ENCODE measurements at places on chromosomes 5 and 9.

DNA sequence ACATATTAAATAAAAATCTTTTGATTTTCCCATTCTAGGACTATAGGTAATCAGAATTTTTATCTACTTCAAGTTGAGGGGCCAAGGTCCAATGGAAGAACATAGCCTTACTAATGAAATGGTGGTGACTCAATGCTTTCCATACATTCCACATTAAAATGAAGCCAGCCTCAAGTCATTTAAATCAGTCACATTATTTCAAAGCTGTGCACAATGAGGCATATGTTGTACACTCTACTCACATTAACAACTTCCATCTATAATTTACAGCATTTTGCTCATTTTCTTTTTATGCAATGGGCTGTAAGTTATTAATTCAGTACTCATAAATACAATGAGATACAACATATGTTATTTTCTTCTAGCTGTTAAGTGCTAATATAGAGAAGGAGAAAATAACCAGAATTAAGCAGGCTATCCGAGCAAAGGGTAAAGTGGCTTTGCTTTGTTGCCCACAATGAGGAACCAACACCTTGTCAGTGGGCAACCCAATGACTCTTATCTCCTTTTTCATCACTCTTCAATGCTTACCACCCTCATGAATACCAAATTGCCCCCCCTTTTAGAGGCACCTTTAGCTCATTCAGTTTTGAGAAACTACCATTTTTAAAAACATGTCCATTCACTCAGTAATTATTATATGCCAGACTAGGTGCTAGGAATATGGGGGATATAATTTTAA lies 52.4 kb downstream of the TTLL11 start:
- no peak for DNase-seq

DNA sequence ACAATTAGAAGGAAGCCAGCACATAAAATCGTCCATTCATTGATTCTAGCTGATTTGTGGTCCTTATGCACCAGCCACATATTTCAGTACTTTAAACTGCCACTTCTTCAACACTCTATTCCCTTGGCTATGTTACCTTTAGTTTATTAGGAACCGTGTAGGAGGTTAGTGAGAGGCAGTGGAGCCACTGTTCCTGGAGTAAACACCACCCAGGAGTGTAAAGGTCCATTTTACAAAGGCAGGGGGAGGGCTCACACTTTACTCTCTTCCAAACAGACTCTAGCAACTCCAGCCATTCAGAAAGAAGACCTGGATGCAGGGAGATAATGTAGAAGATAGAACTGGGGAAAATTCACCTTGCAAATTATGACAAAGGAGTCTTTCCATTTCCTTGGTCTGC lies 170.2 kb upstream of the RPS23 start:
- no peak for DNase-seq

DNA sequence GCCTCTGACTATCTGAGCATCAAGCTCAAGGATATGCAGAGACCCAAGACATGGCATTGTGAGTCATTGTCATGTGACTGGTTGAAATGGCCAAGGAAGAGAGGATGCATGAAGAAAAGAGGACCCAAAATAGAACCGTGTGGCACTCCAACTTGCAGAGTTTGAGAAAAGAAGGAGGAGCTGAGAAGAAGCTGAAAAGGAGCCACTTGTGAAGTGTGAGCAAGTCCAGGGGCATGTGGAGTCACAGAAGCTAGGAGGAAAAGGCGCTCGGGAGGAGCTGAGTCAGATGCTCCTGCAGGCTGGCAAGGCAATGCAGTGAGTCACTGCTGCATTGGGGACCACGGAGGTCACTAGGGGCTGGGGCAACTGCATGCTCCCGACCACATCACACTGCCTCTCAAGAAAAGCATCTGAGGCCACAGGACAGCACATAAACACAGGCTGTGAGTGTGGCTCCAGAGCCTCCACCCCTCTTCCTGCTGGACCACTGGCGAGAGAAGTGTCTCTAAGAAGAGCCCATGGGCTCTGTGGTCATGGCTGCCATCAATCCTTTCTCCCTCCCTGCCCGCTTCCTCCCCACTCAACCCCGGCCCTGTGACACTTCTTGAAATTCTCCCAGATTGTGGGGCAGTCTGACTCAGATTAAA lies 197.6 kb downstream of the DRD1 start:
- no peak for DNase-seq

DNA sequence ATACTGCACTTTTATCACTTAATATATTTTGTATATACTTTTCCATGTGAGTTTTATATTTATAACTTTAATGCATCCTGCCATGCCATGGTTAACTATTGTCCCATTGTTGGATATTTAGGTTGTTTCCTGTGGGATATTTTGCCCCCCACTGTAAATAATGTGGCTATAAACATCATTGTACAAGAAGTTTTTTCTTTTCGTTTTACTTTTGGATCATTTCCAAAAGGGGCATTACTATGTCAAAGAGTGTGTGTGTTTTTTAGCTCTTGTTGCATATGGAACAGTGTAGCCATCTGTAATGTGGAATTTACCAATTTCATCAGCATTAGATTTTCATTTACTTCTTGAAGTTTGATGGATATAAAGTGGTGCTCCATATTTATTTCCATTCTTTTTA lies 13.3 kb downstream of the ITGA2 start:
- no peak for DNase-seq

DNA sequence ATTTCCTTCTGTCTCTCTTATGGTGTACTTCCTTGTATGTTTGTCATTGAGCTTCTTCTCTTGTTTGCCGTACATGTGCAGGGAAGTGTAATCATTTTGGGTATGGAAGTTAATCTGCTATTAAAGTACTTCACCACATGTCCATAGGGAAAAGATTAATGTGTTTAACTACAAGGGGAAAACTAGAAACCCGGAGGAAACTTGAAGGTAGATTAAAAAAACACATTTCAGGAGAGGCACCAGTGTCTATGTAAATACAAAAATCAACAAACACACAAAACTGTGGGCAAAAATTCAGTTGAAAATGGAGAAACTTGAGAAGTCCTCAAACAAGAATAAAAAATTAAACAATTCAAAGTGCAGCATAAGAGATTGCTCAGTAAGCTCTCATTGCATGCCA lies 166.4 kb downstream of the PBX3 start:
- DNase-seq, result no peak

DNA sequence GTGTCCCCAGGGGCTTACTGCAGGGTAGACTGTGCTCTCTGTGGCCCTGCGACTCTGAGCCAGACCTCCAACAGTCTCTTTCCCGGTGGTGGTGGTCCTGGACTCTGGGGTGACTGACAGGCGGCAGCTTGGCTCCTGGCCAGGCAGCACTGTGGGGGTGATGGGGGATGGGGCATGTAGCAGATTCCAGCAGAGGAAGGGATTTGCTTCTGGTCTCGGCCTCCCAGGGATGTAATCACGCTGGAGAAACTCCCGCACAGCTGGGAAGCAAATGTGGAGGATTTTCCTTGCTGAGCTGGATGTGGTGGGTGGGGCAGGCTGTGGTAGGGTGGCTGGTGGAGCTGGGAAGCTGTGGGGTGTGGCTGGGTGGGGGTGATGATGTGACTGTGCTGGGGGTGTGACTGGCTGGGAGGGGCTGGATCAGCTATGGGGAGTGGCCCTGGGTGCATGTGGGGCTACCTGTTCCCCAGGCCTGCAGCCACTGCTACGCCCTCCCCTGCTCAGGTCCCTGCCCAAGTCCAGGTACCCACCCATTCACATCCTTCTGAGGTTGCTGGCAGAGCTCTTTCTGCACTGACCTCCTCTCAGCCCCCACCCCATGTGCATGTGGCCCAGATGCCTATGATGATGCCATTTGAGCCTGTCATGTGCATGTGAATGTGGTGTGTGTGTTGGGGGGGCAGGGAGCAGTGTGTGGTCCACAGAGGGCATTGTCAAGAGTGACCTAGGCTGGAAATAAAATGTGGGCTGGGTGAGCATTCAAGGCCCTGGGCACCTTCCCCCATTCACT lies 3.8 kb downstream of the NDST1 start:
- no peak for DNase-seq

DNA sequence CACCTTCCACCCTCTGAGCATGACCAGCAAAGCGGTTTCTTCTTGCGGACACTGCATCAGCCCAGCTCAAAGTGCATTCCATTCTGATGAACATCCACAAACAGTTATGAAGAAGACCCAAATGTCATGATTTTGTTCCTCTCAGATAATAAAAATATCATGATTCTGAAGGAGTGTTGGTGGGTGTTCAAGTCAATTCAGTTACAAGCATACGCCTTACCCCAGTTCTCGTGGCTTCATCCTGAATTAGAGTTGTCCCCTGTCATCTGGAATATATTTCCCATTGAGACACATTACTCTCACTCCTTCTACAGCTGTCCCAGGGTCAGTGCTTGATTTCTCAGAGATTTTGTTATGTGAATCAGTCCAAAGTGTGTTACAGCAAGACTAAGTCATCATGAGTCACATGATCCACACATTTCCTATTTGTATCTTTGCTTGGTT lies 325.4 kb downstream of the RFX3 start:
- no peak for DNase-seq
